ENCODE measurements at places on chromosomes 3 and 15. TPM values are rescaled to one million over a fixed set of nuclear protein-coding genes. Genes with fewer than 3 reads are reported as not detected.

TADA3 gene
- total RNA-seq: 31.2 TPM

CCDC39 gene
- not detected for total RNA-seq

GATM gene
- total RNA-seq: 74.7 TPM

BTLA gene
- total RNA-seq: not detected

DPH3 gene
- 18.1 TPM for total RNA-seq

GSK3B gene
- total RNA-seq: 59.1 TPM

ZDHHC19 gene
- not detected for total RNA-seq

ATP10A gene
- 4.1 TPM for total RNA-seq

DISP2 gene
- total RNA-seq: not detected

PPARG gene
- 11.0 TPM for total RNA-seq

AMOTL2 gene
- total RNA-seq: 54.9 TPM

ARGFX gene
- total RNA-seq: not detected

CCDC9B gene
- total RNA-seq: 0.58 TPM

B3GALNT1 gene
- total RNA-seq: not detected
